Body of pancreas (tissue), 4 donors: ENCODE measurements at places on chromosomes 1 and 21. TPM values are rescaled to one million over a fixed set of nuclear protein-coding genes. Genes with fewer than 3 reads are reported as not detected.

OLFML2B gene
- 1.6 TPM for total RNA-seq

DNA sequence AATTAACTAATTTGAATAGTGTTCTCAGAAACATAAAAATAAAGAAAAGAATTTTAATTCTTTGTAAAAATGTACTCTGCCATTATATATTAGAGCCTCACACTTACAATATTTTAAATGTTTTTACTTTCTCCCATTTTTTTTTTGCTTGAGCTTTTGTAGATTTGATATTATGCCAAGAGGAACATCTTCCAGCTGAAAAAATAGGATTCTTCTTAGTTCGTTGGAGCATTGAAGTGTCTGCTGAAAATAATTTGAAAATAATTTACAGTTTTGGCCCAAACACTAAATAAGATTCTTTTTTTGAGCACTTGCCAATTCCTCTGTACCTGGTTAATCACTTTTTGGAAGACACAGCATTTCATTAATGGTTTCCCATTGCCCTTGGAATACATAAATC is 175.0 kb upstream of the COL11A1 start:
- H3K36me3 ChIP-seq: no peaks in the 10 kb centered on the region
- no peaks in the 10 kb centered on the region for H3K27me3 ChIP-seq
- H3K27ac ChIP-seq: no peak overlapping the region
- H3K4me3 ChIP-seq: no peak overlapping the region

GRCh38 chr1:8091691-8092090 is 65.6 kb upstream of the ERRFI1 start:
- H3K27me3 ChIP-seq: no peaks in the 10 kb centered on the region
- peaks cover 24% of the 10 kb centered on the region for H3K4me1 ChIP-seq
- H3K36me3 ChIP-seq: no peaks in the 10 kb centered on the region
- DNase-seq: no peak
- H3K27ac ChIP-seq: no peak overlapping the region

DNA sequence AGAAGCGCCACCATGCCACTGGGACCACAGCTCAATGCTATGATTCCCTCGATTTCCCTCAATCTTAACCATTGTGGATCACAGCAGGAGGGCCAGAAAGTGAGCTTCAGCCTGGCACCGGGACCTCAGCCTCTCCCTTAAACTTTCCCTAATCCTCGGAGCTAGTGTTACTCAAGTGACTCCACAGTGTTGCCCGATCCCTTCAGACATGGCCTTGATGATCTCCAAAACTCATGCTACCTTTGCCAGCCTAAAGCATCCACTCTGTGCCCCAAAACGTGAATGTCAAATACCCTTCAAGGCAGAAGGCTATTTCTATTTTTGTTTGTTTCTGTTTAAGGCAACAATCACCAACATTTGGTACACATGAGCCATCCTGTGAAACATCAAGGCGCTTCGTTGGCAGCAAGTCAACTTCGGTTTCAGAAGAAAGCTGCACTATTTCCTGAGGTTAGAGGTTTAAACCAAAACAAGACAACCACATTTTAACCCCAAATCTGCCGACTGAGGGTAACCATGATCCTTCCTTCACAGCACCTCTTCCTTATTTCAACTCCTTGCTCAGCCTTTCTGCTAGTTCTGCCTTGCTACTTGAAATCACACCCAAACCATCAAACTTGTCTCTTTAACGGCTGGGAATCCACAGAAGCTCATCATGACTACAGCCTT is 94.4 kb upstream of the KRTAP19-8 start:
- no peak overlapping the region for H3K4me3 ChIP-seq
- no peaks in the 10 kb centered on the region for H3K36me3 ChIP-seq
- H3K27ac ChIP-seq: no peak overlapping the region
- H3K27me3 ChIP-seq: no peaks in the 10 kb centered on the region

CLIC6 gene
- total RNA-seq: 0.99 TPM

HSPG2 gene
- total RNA-seq: 87.7 TPM

CHI3L1 gene
- 5.4 TPM for total RNA-seq

- H3K27me3 ChIP-seq: no peaks in the 10 kb centered on the region
- no peak overlapping the region for H3K27ac ChIP-seq
- H3K36me3 ChIP-seq: no peaks in the 10 kb centered on the region
- no peak overlapping the region for H3K4me3 ChIP-seq
- no peak for DNase-seq
Observed at GRCh38 chr21:33698087-33698860, 56.0 kb downstream of the ITSN1 start.

DYNLT4 gene
- not detected for total RNA-seq

DNA sequence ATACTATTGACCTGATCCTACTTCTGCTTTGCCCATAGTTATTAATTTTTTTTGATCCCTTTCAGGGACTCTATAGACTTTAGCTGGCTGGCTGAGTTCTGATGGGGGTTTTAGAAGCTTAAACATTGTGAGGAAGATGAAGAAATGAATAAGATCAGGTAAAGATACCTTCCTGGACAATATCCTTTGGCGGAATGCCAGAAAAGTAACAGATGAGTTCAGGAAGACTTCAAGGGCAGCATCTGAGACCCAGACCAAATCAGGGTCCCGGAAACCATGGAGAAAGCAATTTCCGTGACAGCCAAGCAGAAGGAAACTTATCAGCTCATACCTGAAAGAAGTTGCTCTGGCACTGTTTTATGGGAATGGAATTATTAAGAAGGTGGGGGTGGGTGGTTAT is 100.4 kb downstream of the XCL2 start:
- no peaks in the 10 kb centered on the region for H3K36me3 ChIP-seq
- no peaks in the 10 kb centered on the region for H3K27me3 ChIP-seq
- no peak overlapping the region for H3K27ac ChIP-seq
- no peak for DNase-seq

NCF2 gene
- total RNA-seq: 9.6 TPM

- H3K27me3 ChIP-seq: no peaks in the 10 kb centered on the region
- H3K4me1 ChIP-seq: no peaks in the 10 kb centered on the region
- DNase-seq: no peak
- H3K36me3 ChIP-seq: no peaks in the 10 kb centered on the region
- no peak overlapping the region for H3K27ac ChIP-seq
- no peak overlapping the region for H3K4me3 ChIP-seq
Observed at GRCh38 chr1:202656057-202656456, 54.2 kb downstream of the SYT2 start.

FCRL3 gene
- not detected for total RNA-seq

LAMC2 gene
- total RNA-seq: 6.7 TPM

DNA sequence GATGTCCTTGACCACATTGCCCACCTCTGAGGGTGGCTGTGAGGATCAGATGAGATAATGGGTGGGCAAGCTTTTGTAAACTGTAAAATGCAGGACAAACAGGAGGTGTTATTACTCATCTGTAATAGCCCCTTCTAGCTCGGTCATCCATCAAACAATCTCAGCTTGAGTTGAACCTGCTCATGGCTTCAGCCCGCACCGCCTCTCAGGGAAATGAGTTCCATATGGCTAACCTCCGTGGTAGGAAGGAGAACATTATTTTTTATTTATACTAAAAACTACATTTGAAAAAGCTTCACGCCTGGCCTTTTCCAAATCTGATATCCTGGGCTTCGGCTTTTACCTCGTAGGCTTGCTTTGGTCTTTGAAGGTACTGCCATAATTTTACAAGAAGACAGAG is 116.2 kb upstream of the USP24 start:
- no peak for DNase-seq
- no peaks in the 10 kb centered on the region for H3K27me3 ChIP-seq
- no peaks in the 10 kb centered on the region for H3K36me3 ChIP-seq
- H3K27ac ChIP-seq: no peak overlapping the region

GJA5 gene
- total RNA-seq: 8.8 TPM

- no peak overlapping the region for H3K4me3 ChIP-seq
- H3K4me1 ChIP-seq: peaks cover 13% of the 10 kb centered on the region
- peaks cover 19% of the 10 kb centered on the region for H3K27me3 ChIP-seq
- no peaks in the 10 kb centered on the region for H3K36me3 ChIP-seq
Observed at GRCh38 chr1:228009116-228009827, 2.5 kb downstream of the WNT3A start.

RPE65 gene
- total RNA-seq: not detected

DNA sequence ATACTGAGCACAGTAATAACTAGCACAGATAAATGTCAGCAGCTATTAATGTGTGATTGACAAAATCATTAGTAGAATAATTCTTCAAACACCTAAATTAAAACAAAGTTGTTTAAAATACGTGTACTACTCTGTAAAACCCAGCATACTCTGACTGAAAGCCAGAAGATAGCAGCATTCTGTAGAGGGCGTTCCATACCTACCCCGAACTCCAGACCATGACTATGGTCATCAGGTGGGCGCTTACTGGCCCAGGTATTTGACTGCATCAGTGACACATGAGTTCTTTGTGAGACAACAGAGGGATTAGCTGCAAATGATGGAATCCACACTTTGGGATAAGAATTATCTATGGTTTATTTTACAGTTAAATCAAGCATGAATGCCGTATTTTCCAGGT is 139.7 kb upstream of the POGK start:
- no peaks in the 10 kb centered on the region for H3K27me3 ChIP-seq
- no peaks in the 10 kb centered on the region for H3K36me3 ChIP-seq
- no peak for DNase-seq
- H3K4me3 ChIP-seq: no peak overlapping the region

BARHL2 gene
- not detected for total RNA-seq

TMPRSS2 gene
- 45.7 TPM for total RNA-seq

PYGO2 gene
- total RNA-seq: 15.2 TPM

DNA sequence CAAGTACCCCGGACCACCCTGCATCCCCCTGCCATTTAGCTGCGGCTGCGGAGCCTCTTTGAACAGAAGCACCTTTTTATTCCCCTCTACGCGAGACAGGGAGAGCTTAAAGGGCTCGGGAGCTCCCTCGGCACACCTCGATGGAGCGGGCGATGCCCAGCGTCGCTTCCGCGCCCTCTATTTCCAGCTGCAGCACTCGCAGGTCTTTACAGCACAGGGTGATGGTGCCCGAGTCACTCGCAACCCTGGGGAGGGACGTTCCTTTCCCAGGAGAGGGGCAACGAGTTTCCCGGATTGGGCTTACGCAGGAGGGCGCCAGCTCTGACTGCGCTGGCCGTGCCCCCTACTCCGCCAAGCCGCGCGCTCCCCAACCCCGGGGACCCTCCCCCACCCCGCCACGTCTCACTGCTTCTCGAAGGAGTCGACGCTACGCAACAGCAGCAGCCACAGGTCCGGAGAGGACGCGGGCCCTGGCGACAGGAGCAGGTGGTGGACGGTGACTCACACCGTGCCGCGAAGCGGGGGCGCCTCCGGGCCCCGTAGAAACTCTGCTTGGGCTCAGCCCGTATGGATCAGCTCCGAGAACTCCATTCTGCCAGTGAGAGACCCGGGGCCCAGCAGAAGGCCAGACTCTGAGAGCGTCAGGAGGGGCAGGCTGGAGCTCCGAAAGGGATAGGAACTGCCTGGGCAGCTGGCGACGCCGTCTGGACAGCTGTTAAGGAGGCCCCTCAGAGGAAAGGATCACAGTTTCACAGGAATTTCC is 5.8 kb upstream of the FAM167B start:
- H3K27me3 ChIP-seq: no peaks in the 10 kb centered on the region
- H3K4me1 ChIP-seq: peaks cover 37% of the 10 kb centered on the region
- DNase-seq: peak; percentile 83
- peak overlapping the region; percentile 35 for H3K4me3 ChIP-seq
- peak overlapping the region; percentile 83 for H3K27ac ChIP-seq
- H3K36me3 ChIP-seq: no peaks in the 10 kb centered on the region

DNA sequence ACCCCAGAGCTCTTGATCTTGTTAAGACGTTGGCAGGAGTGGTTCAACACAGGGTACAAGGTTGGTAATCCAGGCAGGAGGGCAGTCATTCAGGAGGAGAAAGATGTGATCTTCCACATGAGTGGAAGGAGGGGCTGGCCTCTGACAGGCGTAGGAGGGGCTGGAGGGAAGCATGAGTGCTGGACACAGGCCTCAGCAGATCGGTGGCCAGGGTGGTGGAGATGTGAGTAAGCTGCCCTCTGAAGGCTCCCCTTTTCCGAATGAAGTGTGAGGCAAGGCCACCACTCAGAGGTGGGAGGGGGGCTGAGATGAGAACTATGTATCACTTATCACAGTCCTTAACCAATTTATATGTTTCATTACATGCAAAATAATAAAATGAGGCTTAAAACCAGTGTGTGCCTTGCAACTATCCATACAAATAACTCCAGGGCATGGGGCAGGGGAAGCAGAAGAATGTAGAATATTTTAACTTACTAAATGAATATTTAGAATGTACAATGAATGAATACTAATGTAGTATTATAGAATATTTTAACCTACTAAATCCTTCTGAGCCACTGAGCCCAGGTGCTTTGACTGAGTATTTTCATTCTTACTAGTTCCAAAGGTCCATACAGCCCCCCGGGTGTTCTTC is 103.5 kb upstream of the TLR5 start:
- H3K36me3 ChIP-seq: no peaks in the 10 kb centered on the region
- H3K4me1 ChIP-seq: peaks cover 23% of the 10 kb centered on the region
- H3K4me3 ChIP-seq: no peak overlapping the region

PTGFR gene
- total RNA-seq: 1.0 TPM

GRCh38 chr1:218481116-218481775 is 136.1 kb downstream of the TGFB2 start:
- H3K27me3 ChIP-seq: no peaks in the 10 kb centered on the region
- no peak for DNase-seq
- H3K4me1 ChIP-seq: peaks cover 16% of the 10 kb centered on the region
- no peak overlapping the region for H3K27ac ChIP-seq
- no peaks in the 10 kb centered on the region for H3K36me3 ChIP-seq
- H3K4me3 ChIP-seq: no peak overlapping the region

DNA sequence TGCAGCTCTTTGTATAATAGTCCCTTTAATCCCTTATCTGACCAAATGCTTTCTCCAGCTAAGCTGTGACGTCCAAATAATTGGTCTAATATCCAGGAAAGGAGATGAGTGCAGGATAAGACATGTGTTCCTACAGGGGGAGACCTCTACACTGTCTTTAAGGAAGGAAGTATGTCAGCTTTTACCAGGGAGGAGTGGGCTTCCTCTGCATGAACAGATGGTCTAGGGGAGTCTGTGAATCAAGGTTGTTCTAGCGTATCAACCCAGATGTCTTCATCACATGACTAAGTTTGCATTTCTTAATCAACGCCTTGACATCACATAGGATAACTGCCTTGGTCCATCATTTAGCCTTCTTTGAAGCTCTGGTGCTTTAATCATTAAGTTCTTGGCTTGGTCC is 528.2 kb downstream of the MRPL39 start:
- no peak overlapping the region for H3K4me3 ChIP-seq
- H3K27me3 ChIP-seq: no peaks in the 10 kb centered on the region
- H3K4me1 ChIP-seq: no peaks in the 10 kb centered on the region
- H3K36me3 ChIP-seq: no peaks in the 10 kb centered on the region
- no peak for DNase-seq
- H3K27ac ChIP-seq: no peak overlapping the region

CRABP2 gene
- 0.99 TPM for total RNA-seq

TPTE gene
- total RNA-seq: not detected

GRCh38 chr1:2861988-2862813 is 60.7 kb upstream of the TTC34 start:
- no peak for DNase-seq
- no peaks in the 10 kb centered on the region for H3K27me3 ChIP-seq
- no peak overlapping the region for H3K27ac ChIP-seq
- H3K36me3 ChIP-seq: no peaks in the 10 kb centered on the region
- H3K4me1 ChIP-seq: no peaks in the 10 kb centered on the region

- no peaks in the 10 kb centered on the region for H3K36me3 ChIP-seq
- peak; percentile 21 for DNase-seq
- H3K4me3 ChIP-seq: no peak overlapping the region
- H3K27ac ChIP-seq: no peak overlapping the region
Observed at GRCh38 chr1:39960431-39960958, 5.5 kb downstream of the MFSD2A start.
